ENCODE measurements at places on chromosomes 12 and 14.

DNA sequence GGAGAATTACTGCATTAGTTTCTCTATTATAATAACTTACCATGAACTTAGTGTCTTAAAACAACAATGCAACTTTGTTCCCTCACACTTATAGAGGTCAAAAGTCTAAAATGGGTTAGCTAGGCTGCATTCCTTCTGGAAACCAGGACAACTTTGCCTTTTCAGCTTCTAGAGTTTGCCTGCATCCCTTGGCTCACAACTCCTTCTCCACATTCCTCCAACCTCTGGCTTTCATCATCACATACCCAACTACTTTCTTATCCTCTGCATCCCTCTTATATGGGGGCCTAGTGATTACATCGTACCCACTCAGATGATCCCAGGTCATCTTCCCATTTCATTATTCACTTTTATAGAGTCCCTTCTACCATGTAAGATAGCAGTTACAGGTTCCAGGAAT lies 251.1 kb downstream of the C12orf50 start:
- no peak for DNase-seq

DNA sequence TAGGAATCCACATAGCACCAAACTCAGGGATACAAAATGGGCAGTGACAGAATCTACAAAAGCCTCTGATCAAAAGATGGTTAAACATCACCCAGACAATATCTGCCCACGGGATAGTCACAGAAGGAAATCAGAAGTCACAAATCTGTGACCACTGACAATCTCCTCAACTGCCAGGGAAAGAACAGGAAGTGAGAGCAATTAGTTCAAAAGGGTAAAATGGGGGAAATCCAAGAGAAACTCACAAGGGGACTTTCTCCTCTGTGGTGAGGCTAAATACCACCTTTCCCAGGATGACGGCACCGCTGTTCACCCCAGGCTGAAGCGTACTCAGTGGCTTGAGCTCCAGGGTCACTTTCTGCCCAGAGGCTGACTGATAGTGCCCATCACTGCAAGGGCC lies 10.7 kb downstream of the TTC5 start:
- DNase-seq = no peak

DNA sequence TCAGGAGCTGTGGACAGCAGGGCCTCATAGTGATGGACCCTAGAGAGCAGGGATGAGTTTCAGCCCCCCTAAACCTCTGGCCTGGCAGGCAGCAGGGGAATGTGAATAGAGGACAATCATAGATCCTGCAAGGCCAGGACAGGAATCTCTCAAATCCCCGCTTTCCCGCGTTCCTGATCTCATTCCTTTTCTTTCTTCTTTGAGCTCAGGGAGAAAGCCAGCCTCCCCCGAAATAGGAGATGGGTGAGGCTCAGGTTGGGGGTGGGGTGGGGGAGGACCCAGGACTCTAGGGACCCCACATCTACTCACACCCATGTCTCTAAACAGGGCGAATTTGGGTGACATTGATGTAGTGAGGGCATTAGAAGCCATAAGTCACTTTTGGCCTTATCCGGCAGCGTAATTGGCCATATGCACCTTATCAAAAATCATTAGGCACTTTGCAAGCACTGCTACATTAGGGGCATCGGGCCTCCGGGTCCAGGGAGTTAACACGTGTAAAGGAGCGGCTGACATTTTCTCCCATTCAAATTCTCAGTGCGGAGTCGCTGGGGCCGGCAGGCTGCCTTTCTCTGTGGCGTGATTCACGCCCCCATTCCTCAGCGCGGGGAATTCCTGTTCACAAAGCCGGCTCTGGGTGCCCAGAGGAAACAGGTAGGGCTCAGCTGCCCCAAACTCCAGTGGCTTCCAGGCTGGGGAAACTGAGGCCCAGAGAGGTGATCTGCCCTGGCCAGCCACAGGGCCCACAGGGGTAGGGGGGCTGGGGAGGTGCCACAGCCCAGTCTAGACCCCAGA lies 1.5 kb downstream of the LHX5 start:
- DNase-seq = no peak

DNA sequence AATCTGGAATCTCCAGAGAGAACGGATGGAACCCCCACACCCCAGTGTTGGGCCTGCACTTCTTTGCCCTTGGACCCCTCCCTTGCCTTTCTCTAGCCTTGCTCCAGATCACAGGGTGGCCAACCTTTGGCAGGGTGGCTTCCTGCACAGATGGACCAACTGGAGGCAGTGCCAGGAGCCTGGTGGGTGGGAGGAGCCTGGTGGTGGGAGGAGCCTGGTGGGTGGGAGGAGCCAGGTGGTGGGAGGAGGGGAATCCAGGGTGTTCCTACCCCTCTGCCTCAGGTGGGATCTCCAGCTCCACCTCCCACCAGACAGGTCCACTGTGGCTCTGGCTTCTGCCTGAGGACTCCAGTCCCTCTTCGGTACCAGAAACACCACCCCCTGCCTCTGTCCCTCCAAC lies 15.0 kb upstream of the ORAI1 start:
- no peak for DNase-seq

- DNase-seq = no peak
Observed at GRCh38 chr12:130973109-130973508, 19.4 kb downstream of the ADGRD1 start.

DNA sequence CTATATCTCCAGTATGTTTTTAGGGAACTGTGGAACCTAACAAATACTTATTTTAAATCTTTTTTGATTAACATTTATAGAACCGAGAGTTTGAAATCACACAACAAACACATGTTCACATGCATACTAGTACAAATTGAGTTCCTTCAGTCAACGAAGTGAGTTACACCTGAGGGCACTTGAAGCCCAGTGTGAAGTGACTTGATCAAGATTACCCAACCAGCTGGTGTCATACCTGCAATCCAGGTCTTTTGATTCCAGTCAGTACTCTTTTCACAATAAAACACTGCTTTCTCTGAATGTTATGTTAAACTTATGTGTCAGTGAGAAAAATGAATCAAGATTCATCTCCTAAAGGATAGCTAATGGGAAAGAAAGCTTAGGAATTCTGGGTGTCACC lies 35.2 kb downstream of the VRK1 start:
- DNase-seq = no peak

GRCh38 chr12:53279888-53280498 lies 11.9 kb downstream of the ESPL1 start:
- DNase-seq = no peak

DNA sequence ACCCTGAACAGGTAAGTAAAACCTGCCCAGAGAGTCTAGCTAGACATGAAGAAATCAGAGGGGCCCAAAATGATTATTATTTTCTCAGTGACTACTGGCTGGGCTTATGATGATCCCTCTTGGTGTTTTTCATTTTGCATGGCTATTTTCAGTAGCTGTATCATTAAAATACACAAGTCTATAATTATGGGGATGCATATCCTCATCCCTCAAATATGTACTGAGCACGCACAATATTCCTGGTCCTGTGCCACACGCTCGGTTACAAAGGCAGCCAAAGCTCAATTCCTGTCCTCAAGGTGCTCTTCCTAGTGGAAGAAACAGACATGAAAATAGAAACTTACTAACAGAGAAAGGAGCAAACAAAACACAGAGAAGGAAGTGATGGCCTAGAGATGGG lies 180.0 kb downstream of the DAD1 start:
- DNase-seq = no peak

Data from A549 (cell line).